Stimulated activated CD4-positive, alpha-beta T cell treated with anti-CD3 and anti-CD28 coated beads, Interleukin-15, amount 100 ng/mL, for 1 hour (primary cell): ENCODE measurements at places on chromosomes 6 and 20.

DNA sequence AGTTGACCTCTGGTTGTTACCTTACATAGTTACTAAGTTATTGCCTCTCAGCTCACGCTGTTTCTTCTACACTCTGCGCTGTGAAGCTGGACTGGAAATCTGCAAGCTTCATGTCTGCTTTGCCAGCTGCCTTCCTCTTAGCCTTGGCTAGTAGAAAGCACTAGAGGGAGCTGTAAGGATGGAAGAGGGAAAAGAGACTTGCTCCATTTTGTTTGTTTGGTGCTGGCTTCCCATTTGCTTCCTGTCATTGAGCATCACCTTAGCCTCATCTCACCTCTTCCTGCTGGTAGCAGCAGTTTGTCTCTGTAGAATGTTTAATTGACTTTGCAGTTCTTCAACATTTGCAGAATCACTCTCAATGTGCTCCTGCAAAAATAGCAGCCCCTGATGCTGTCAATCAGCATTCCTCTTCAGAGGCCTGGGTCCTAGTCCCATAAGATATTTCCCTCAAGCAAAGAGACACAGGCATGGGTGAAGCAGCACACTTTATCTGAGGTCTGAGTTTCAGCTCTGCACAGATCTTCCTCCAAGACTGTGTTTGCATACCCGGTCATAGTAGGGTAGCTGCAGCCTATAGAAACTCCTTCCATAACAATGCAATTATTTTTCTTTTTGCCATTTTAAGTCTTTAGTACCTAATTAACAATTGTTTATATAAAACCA, 302.2 kb upstream of the EPHA7 start:
- DNase-seq: no peak

DNA sequence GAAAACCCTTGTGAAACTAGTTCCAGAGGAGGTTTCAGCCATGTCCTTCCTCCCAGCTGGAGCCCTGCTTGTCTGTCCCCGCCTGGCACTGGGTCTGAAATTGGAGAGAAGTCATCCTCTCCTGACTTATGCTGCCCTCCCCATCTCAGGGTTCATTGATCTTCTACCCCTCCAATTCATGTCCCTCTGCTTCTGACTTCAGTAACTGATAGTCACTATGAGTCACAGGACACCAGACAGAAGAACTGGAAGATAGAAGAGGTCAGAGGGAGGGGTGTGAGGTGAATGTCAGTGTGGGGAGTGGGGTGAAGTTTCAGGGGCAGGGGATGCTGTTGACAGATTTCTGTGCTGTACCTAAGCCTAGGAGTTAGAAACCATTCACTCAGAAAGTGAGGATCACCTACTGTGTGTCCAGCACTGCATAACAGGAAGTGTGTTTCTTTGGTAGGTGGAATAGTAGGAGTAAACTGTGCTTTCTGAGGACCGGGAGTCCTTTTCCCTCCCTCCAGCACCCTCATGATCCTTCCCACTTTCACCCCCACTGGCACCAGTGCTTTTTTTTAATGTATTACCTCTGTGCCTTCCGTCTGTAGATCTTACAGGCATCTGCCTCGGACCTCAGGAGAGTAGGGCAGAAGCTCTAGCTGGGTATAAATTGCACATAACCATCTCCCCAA, 627 bp upstream of the RPP21 start:
- DNase-seq: no peak

DNA sequence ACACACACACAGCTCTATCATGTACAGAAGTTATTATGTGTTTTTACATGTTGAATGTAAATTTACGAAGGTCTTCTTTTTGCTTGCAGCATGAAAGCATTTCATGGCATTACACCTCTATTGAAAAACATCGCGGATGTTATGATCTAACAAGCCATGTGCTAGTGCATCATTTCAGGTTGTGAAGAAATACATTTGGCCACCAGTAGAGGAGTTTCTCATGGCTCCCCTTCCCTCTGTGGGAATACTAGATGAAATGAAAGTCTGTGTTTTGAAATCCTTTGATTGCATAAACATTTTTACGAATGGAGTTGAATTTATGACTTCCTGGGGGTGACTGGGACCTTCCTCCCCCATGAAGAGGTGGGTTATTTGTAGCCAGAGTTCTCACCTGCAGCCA, 17.7 kb downstream of the MAS1 start:
- DNase-seq: no peak

GRCh38 chr6:100948381-100949133, 67.4 kb upstream of the ASCC3 start:
- no peak for DNase-seq

DNA sequence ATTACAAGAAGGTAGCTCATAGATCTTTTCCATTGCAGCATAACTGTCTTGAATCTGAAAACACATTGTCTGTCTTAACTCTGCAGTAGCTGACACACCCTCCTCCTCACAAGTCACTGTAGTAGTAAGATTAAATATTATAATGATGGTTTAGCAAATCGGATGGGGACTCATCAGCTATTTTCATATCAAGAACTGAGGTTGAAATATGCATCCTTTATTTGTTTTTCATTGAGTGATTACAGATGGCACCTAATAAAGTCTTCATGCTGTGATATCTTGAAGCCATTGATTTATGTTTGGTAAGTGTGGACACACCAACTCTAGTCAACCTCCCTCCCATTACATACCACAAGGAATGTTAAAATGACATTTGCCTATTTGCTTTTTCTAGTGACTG, 267.4 kb upstream of the TAB2 start:
- no peak for DNase-seq

DNA sequence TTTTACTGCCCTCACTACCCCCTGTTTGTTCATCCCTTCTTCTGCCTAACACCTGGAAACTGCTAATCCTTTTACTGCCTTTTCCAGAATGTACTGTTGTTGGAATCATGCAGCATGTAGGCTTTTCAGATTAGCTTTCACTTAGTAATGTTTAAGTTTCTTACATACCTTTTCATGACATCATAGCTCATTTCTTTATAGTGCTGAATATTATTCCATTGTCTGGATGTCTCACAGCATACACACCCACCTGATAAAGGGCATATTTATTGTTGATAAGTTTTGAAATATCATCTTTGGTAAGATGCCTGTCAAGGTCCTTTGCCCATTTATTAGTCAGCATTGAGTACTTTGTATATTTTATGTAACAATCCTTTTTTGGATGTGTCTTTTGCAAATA, 588.2 kb upstream of the NRSN1 start:
- no peak for DNase-seq

GRCh38 chr6:39634646-39635341, 90.4 kb downstream of the KIF6 start:
- DNase-seq: no peak

DNA sequence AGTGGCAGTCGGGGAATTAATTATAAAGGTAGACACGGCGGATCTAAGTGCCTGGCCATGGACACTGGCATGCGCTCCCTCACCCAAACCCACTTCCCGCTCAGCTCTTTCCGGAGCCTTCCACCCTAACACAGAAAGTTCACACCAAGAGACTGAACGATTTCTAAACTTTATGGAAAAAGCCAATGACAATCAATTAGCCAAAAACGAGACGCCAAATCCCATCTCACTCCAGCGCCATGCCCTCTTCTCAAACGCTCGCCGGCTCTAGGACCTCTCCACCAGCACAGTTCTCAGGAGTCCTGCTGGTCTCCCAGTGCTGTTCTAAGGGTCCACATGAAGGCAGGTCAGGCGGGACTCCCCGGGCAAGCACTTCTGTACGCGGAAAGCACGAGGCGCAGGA, 641 bp downstream of the SF3B5 start:
- no peak for DNase-seq

DNA sequence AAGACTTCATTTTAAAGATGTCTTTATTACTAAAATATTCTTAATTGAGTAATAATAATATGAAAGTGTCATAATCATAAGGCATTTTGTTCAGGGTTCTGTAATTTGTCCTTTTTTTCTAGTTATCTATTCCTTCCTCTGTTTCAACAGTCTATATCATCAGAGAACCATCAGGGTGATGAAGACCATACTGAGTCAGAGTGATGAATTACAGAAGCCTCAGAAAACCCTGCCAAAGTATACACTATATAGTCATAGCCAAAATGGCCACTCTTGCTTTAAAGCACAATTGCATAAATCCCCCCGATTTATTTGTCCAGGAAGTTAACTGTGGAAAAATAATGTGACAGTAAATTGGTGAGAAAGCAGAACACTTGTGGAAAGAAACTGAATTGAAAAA, 735.0 kb downstream of the EPHA7 start:
- DNase-seq: no peak

- DNase-seq: no peak
Observed at GRCh38 chr20:49169547-49169946, 18.6 kb downstream of the STAU1 start.

- DNase-seq: no peak
Observed at GRCh38 chr20:19070681-19071445, 141.6 kb upstream of the SLC24A3 start.

- no peak for DNase-seq
Observed at GRCh38 chr20:49704932-49705336, 8.7 kb downstream of the B4GALT5 start.

DNA sequence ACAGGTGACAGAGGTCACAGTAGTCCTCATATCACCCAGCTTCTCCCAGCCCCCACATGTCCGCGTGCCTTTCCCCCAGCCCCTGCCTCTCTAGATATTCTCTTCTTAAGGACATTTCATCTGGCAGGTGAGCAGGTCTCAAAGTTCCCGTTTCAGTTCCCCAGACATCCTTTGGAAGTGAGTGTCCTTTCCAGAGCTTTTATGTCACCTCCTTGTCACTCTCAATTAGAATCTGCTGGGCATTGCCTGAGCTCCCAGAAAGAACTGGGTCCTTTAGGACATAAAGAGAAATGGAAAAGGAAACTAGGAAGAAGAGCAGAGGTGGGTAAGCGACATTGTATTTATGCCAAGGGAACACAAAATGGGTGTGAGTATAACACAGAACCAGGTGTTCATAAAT, 66.9 kb upstream of the CEP85L start:
- no peak for DNase-seq

DNA sequence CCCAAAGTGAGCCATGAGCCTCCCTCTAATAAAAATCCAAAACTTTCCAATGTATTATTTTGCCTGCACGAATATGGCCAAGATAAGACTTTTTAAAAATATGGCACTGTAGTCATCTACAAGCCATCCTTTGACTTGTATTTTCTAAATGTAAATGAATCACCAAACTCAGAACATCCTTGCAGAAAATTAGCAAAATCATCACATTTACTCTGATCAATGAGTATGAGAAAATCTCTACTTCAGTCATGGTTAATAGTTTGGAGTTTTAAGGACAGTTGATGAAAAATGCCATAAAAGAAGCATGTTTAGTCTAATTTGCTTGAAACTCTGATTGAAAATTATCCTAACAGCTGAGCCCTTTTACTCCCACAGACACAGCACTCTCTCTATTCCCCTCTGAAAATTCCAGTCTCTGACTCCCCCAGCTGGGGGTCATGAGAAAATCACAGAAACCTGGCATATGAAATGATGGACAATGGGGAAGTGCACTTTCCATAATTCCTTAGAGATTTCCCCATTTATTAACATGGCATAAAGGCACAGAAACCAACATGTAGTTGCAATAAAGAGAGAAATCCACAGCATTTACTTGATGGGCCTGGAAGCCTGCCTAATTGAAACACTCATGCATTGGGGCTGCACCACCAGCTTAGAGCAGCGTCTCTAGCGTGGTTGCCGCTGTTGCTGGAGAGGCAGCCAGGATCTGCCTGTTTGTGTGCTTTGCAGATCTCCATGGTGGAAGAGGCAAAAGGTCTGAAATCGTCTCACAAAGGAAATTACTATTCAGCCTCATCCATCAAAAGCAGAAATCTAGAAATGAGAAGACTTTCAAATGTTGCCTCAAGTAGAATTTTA, 214.0 kb downstream of the WDR27 start:
- DNase-seq: no peak

DNA sequence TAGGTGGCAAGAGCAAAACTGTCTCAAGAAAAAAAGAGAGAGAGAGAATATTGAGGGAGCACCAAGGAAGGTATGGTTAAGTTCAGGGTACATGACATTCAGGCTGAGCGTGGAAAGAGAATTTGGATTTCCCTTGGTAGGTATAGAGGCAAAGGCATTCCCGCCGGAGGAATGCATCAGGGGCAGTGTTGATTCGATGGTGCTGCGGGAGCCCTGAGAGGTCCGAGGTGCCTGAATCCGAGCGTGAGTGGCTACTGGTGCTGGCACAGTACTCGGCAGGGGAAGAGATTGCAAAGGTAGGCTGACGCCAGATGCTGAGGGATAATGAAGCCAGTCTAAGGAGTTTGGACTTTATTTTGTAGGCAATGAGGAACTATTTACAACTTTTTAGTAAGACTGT, 20.0 kb downstream of the BMP6 start:
- DNase-seq: no peak

GRCh38 chr20:39849664-39850063, 839.4 kb downstream of the MAFB start:
- no peak for DNase-seq

- DNase-seq: no peak
Observed at GRCh38 chr6:8352335-8352965, 82.9 kb downstream of the SLC35B3 start.

- DNase-seq: no peak
Observed at GRCh38 chr6:75090576-75090975, 115.3 kb downstream of the COL12A1 start.

- no peak for DNase-seq
Observed at GRCh38 chr6:90038961-90039653, 144.8 kb downstream of the GJA10 start.

- DNase-seq: no peak
Observed at GRCh38 chr6:74597266-74597665, 608.6 kb downstream of the COL12A1 start.

GRCh38 chr20:62155428-62156253, 12.1 kb downstream of the SS18L1 start:
- no peak for DNase-seq

- no peak for DNase-seq
Observed at GRCh38 chr6:76719449-76719848, 647.0 kb upstream of the IMPG1 start.

- no peak for DNase-seq
Observed at GRCh38 chr6:131776985-131777384, 30.8 kb upstream of the ENPP1 start.

DNA sequence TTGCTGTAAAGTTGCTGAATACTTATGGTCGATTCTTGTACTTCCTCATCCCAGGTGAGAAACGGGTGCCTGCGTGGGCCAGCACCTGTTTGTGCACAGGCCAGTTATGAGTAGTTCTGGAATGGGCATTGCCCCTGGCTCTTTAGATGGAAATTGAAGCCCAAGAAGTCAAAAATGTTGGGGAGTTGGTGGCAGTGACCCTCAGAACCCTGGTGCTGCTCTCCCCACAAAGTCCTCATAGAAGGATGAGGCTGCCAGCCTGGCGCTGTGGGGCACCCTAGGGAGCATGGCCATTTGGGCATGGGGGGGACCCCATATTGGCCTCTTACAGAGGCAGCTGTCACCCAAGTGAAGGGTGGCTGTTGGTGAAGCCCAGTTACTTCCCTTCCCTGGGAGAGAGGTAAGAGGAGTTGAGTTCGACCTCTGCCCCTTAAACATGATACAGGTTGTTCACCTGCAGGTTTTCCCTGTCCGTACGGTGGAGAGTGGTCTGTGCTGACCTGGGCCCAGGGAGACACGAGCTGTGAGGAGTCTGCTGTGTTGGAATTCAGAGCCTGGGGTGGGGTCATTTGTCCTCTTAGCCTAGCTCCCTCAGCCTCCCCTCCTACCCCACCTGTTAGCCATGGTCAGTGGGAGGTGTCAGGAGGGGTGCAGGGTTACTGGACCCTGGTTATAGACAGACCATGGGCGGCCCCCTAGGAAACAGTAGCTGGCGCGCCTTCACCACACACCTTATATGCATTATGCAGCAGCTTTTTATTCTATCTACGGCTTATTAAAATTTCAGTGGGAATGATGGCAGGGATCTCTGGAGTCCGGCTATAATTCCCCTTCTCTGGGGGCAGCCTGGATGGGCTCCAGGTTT, 4.9 kb downstream of the HMGA1 start:
- DNase-seq: no peak
